ENCODE measurements at places on chromosomes 4 and X. TPM values are rescaled to one million over a fixed set of nuclear protein-coding genes. Genes with fewer than 3 reads are reported as not detected.

- DNase-seq, result no peak
- peaks cover 6% of the 10 kb centered on the region for H3K4me1 ChIP-seq
- no peak overlapping the region for H3K4me3 ChIP-seq
- no peak overlapping the region for H3K27ac ChIP-seq
- H3K36me3 ChIP-seq, result peaks cover 15% of the 10 kb centered on the region
Observed at GRCh38 chr4:145888393-145888792, 50.2 kb downstream of the ZNF827 start.

GRCh38 chrX:133598601-133599335, 183.5 kb upstream of the GPC4 start:
- no peak overlapping the region for H3K27ac ChIP-seq
- H3K4me1 ChIP-seq, result no peaks in the 10 kb centered on the region
- no peak for DNase-seq

DNA sequence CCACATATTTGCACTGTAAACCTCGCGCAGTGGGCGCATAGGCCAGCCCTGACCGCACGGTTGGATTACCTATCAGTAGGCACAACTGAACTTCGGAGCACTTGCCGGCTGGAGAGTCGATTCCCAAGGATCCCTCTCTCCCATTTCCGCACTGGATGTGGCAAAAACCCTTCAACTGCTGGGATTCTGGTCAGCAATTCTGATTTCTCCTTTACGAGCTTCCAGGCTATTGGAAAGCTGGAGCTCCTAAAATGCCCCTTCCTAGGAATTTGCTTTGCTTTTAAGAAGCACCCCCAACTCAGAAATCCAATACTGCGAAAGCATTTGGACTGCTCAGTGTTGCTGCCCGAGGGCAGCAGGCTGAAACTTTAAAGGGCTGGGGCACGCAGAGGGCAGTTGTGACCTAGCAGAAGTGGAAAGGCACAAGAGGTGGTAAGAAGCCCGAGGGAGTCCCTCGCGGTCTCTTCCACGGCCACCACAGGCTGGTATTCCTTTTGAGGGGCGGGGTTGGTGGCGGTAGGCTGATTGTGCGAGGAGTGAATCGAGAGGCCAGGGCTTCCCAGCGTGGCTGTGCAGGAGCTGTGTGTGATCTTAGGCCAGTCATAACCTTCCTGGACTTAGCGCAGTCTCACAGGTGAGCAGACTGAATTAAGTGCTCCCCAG, 1.6 kb downstream of the ZAR1 start:
- H3K36me3 ChIP-seq, result peaks cover 1% of the 10 kb centered on the region
- H3K4me3 ChIP-seq, result no peak overlapping the region
- no peak overlapping the region for H3K27ac ChIP-seq
- no peaks in the 10 kb centered on the region for H3K4me1 ChIP-seq
- H3K27me3 ChIP-seq, result peaks cover 53% of the 10 kb centered on the region

GRCh38 chr4:88659055-88659889, 38.4 kb downstream of the NAP1L5 start:
- H3K27ac ChIP-seq, result no peak overlapping the region
- no peak overlapping the region for H3K4me3 ChIP-seq
- H3K36me3 ChIP-seq, result peaks cover 2% of the 10 kb centered on the region
- DNase-seq, result peak; percentile 77
- H3K4me1 ChIP-seq, result peaks cover 15% of the 10 kb centered on the region

Gene PCYT1B
- under 0.01 TPM for total RNA-seq

Gene RAP2C
- 24.4 TPM for total RNA-seq
